ENCODE measurements at places on chromosomes 3 and 15. TPM values are rescaled to one million over a fixed set of nuclear protein-coding genes. Genes with fewer than 3 reads are reported as not detected.

DNA sequence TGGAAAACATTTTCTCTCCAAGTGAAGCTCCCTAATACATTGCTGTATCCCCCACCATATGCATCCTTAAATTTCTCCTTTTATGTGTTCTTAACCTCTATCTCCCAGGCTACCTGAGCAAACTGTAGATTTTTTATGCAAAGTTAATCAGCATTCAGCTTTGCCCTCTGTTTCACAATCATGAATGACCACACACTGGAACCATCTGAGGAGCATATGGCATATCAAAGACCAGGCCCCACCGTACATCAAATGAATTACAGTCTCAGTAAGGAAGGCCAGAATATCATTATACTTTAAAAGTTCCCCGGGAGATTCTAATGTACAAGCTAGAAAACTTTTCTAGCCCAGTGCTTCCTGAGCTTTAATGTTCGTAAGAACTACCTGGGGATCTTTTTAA lies 115.5 kb upstream of the NECTIN3 start:
- no peak for ATAC-seq

The BMF gene
- 6.6 TPM for total RNA-seq

The FBXW12 gene
- not detected for total RNA-seq

DNA sequence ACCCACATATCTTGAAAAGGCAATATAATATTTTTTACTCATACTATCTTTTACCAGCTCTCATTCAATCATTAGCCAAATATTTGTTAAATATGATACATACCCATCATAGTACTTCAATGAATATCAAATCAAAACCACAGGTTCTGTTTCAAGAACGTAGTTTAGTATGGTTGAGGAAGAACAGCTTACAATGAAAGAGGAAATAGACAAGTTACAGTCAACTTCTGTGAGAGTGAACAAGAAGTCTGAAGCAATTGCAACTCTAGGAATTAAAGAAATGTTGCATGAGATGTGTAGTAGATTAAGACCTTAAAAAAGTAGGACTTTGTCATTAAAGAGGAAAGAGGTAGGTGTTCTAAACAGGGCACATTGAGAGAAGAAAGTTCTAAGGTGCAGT lies 9.3 kb downstream of the BCHE start:
- no peak for ATAC-seq

DNA sequence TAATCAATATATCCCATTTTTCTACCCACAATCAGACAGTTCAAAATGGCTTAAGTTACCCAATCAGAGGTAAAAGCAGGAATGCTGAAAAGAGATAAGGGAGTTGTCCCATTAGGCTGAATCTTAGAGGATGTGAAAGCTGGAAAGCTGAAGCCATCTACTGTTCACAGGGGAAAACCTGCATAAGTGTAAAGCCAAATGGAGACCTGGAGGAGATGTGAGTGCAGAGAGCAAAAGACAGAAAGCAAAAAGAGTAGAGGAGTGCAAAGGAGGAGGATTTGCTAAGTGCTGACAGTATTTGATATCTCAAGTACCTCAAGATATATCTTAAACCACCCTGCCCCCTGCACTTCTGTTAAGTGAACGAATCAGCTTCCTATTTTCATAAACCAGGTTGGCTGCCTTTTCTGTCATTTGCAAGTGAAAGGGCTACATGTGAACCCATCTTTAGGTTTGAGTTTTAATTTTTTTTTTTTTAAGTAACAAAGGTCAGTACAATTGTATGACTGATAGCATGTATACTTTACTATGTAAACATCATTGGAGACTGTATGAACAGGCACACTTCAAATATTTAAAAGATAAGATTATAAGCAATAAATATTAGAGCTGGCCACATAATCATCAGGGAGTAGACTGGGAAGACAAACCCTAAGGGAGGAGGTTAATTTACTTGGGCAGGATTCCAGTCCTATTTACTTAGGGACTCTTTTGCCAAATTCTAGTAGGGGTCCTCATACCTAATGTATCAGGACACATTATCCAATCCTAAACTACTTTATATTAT lies 22.8 kb upstream of the P2RY1 start:
- no peak for ATAC-seq

DNA sequence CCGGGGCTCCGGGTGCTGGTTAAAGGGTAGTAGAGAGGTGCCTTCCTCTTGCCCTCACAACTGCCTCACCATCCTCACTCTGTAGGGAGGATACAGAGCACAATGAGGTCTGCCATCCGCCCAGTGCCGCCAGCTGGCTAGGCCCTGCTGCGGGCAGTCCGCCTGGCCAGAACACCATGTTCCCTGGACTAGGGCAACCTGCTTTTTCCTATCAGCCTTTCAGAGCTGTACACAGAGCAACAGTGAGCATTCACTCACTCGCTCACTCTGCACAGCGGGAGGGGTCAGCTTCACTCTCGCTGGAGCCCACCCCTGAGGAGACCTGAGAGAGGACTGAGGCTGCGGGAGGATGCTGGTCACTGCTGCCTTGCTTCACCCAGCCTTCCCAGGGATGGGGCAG lies 218.7 kb upstream of the CHRNA7 start:
- ATAC-seq, result no peak

The CAMK2N2 gene
- not detected for total RNA-seq

DNA sequence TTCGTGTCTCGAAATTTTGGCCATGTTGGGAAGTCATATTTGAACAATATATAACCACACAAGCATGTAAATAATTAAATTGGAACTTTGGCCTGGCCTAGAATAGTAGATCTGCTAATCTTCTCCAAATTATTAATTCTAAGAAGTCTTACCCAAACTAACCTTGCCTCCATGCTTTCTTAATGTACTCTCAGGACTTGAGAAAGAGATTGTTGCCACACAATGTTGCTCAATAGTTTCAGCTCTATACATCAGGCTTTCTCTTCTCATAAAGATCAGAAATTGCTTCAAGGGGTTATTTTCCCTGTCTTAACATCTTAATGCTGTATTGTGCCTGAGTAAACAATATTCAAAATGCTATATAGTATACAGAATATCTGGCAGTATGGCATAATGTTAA lies 202.7 kb upstream of the LRIG1 start:
- no peak for ATAC-seq

The LRRIQ4 gene
- total RNA-seq, result not detected

DNA sequence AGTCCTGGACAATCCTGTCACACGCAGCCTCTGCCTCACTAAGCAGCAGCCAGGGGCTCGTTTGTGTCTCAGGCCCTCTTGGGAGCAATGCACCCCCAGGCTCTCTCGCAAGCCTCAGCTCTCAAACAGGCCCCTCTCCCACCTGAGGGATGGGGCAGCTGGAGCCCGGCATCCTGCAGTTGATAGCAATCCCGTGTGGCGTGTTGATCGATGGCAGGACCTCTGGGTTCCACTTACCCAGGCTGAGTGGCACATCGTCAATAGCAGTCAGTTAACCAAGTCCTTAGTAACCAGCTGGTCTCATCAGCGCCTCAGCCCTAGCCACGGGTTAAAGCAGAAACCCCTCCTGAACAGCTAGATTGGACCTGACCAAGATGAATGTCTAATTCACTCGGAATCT lies 36.5 kb upstream of the PLXNA1 start:
- ATAC-seq, result no peak

The SLC12A1 gene
- total RNA-seq, result not detected

The GNB4 gene
- 84.7 TPM for total RNA-seq

- ATAC-seq, result no peak
Measured at GRCh38 chr3:108822123-108822897, at the start of gene TRAT1. Gene TRAT1, plus strand, starts transcription at chr3:108822786. Its CDS starts 142 bp downstream, at chr3:108822928.

GRCh38 chr3:149120051-149120972 lies 9.1 kb upstream of the HPS3 start:
- ATAC-seq, result peak; percentile 79

DNA sequence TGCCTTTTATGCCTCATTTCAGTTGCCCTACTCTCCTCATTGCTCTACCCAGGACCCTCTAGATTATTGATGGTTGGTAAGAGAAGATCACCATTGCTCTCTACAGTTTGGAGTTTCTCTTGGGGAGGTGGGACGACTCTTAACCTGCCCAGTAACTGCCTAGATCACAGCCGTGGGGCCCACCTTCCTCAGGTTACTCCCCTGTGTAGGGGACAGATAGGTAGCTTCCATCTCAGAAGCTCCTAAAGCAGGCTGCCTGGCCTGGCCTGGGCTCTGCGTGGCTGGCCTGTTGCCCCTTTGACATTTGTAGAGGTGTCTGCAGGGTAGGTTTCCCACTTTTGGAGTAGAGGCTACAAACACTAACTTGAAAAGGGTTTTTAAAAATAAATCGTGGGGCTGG lies 42.7 kb downstream of the TRIM71 start:
- no peak for ATAC-seq

DNA sequence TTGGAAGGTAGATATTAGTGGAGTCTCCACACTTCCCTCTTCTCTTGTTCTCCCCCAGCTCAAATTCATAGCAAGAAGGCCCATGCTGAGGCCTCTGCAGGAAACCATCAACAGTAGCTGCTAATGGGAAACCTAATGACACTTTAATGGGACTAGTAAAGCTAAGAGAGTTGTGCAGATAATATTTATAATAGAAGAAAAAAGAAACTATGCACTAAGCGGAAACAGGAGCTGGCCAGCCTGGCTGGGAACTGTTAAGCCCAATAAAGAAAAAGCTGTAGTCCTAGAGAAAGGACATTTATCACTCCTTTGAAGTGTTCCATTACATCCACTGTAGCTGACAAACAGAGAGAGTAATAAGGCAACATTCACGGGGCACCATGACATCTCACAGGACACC lies 229.6 kb downstream of the IGSF11 start:
- ATAC-seq, result no peak

- ATAC-seq, result no peak
Measured at GRCh38 chr3:46293991-46294833, 52.0 kb downstream of the CCR3 start.

GRCh38 chr3:104279617-104280016 lies 1087.1 kb upstream of the ALCAM start:
- ATAC-seq, result no peak

DNA sequence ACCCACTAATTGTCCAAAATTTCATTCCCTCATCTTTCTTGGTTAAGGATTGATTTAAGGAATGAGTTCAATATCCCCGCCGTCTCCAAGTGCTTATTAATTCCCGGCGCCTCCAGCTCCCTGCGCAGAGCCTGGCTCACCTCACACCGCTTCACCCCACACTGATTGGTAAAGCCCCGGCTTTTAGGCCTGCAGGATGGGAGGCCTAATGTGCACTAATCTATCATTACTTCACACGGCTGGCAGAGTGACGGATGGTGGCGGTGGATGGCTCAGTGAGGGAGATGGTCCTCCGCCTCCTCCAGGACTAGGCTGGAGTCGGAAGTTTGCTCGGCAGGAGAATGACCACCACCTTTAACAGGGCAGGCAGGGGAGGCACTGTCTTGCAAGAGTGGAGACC lies 81.7 kb downstream of the MEGF11 start:
- no peak for ATAC-seq

The CYP1A2 gene
- not detected for total RNA-seq

The GXYLT2 gene
- 6.1 TPM for total RNA-seq

The SCN10A gene
- total RNA-seq, result not detected

All from gastroesophageal sphincter (tissue), 4 donors.